ENCODE measurements at places on chromosomes 3 and 15. TPM values are rescaled to one million over a fixed set of nuclear protein-coding genes. Genes with fewer than 3 reads are reported as not detected.

DNA sequence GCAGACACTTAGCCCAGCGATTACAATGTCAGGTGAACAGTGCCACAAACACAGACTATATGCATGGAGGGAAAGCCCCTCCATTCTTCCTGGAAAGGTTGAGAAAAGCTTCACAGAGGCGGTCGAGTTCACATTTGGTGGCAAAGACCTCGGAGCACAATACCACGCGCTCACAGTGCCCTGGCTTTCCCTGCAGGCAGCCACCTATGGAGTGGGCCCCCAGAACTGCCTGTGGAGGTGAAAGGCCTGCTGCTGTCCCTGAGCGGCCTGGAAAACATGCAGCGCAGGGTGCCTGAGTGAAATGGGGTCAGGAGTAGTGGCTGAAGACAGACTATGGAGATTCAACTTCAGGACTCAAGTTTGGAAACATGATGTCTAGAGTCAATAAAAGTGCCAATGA, 26.9 kb downstream of the PDIA5 start:
- no peak overlapping the region for H3K27ac ChIP-seq
- peaks cover 9% of the 10 kb centered on the region for H3K4me1 ChIP-seq
- no peak overlapping the region for H3K4me3 ChIP-seq
- peaks cover 10% of the 10 kb centered on the region for H3K36me3 ChIP-seq
- no peak for DNase-seq
- no peaks in the 10 kb centered on the region for H3K27me3 ChIP-seq

SPATA12 gene
- total RNA-seq: 0.16 TPM

GRCh38 chr15:82540984-82541431, 751 bp upstream of the RPS17 start:
- peak overlapping the region; percentile 97 for H3K27ac ChIP-seq
- no peak for DNase-seq
- peaks cover 14% of the 10 kb centered on the region for H3K36me3 ChIP-seq
- peak overlapping the region; percentile 96 for H3K4me3 ChIP-seq
- H3K4me1 ChIP-seq: peaks cover 14% of the 10 kb centered on the region

DNA sequence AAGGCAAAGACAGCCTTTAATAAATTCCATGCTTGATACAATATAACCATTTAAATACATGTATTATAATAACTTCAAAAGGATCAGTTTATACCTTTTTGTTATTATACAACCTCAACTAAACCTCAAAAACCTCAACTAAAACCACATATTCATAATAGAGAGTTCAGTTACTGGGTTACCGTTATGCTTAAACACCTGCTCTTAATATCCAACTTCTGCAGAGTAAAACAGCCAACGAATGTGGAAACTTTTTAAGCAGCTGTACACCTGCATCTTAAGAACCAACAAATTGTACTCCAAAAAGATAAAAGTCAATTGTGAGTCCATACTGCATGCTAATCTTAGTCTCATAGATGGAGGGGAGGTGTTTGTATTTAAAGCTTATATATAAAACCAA, 53.5 kb downstream of the TFDP2 start:
- peaks cover 3% of the 10 kb centered on the region for H3K4me1 ChIP-seq

DNA sequence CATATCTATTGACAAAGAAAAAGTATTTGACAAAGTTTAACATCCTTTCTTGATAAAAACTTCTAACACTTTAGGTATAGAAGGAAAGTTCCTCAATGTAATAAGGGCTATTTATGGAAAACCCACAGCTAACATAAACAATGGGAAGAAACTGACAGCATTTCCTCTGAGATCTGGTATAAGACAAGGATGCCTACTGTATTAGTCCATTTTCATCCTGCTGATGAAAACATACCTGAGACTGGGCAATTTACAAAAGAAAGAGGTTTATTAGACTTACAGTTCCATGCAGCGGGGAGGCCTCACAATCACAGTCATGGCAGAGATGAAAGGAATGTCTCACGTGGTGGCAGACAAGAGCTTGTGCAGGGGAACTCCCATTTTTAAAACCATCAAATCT, 17.8 kb upstream of the CLDN1 start:
- no peaks in the 10 kb centered on the region for H3K27me3 ChIP-seq
- no peak overlapping the region for H3K27ac ChIP-seq
- H3K4me3 ChIP-seq: no peak overlapping the region

DNA sequence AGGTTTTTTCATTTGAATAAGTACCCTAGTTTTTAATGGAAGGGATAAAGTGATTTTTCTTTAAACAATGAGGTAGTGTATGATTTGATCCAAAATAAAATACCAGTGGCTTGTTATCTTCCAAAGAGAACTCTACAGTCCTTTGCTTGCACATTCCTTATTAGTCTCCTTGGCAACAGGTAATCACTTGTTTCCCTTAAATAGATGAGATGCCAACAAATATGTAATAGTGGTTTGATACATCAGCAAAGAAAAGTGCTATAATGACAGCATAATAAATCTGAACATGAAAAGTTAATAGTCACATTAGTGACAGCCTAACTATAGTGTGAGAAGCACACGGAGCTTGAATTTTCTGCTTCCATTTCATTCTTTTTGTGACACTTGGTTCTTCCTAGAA, 360.2 kb downstream of the ZNF385D start:
- no peak overlapping the region for H3K4me3 ChIP-seq
- no peaks in the 10 kb centered on the region for H3K27me3 ChIP-seq
- no peak for DNase-seq
- no peak overlapping the region for H3K27ac ChIP-seq

ANP32A gene
- 263 TPM for total RNA-seq

- peaks cover 80% of the 10 kb centered on the region for H3K27me3 ChIP-seq
- H3K36me3 ChIP-seq: no peaks in the 10 kb centered on the region
- H3K4me1 ChIP-seq: peaks cover 15% of the 10 kb centered on the region
- no peak for DNase-seq
These were observed 324.0 kb downstream of the UACA start for GRCh38 chr15:70439304-70439877.

CACNA2D2 gene
- total RNA-seq: 6.9 TPM

- H3K27me3 ChIP-seq: peaks cover 10% of the 10 kb centered on the region
- peaks cover 2% of the 10 kb centered on the region for H3K4me1 ChIP-seq
- no peak overlapping the region for H3K4me3 ChIP-seq
- H3K27ac ChIP-seq: no peak overlapping the region
These were observed 758.0 kb downstream of the NTRK3 start for GRCh38 chr15:87498560-87498959.

SPSB4 gene
- total RNA-seq: 9.5 TPM

DUOXA1 gene
- 1.4 TPM for total RNA-seq

Data from progenitor cell of endocrine pancreas (in vitro differentiated cells).